ENCODE measurements at places on chromosomes 3 and 15.
A peak's percentile ranks its signal among the peaks of the same experiment; 100 is the strongest.

GRCh38 chr3:119700269-119700919 is 2.4 kb upstream of the CFAP91 start:
- DNase-seq = no peak

DNA sequence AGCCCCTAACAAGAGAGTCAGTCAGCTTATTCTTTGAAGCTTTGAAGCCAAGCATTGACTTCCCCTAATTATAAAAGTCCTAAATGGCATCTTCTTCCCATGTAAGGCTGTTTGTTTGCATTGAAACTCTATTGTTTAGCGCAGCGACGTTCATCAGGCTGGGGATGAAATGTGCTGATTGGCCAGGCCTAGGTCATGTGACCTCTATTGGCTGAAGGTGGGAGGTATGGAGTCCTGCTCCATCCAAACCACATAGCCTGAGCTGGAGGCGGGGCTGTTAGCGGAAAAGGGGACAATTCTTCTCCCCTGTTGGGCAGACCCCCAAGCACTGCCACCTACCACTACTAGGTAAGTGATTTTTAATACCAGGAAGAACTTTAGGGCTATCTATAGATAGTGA is 145.3 kb upstream of the PRR23C start:
- DNase-seq = no peak

GRCh38 chr15:31499236-31499952 is 172.8 kb downstream of the KLF13 start:
- DNase-seq = no peak

GRCh38 chr3:50436114-50436674 is 67.2 kb downstream of the CACNA2D2 start:
- DNase-seq = no peak

DNA sequence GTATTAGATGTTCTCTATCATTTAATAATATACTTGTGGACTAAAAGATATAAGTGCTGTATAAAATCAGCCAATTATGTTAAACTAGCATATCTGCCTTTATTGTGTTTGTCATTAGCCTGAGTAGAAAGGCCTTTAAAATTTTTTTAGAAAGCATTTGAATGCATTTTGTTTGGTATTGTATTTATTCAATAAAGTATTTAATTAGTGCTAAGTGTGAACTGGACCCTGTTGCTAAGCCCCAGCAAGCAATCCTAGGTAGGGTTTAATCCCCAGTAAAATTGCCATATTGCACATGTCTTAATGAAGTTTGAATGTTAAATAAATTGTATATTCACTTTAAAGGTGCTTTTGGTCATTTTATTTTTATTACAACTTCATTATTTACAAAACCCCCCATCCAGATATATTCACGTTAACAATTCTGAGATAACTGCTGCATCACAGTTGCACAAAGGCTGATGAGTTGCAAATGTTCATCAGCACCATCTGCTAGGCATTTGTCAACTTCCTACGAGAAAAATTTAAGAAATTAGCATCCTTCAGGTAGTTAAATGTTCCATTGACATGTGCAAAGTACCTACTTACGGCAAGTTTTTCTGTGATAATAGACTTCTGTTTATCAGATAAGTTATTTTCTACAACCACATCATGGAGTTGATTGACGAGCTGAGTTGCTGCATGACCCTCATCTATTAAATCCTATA is 6.3 kb downstream of the EIF4A2 start:
- DNase-seq = no peak

GRCh38 chr15:63476229-63476632 is 28.2 kb upstream of the USP3 start:
- DNase-seq = no peak

- no peak for DNase-seq
These were observed 38.0 kb upstream of the MRPL3 start for GRCh38 chr3:131540821-131541220.

DNA sequence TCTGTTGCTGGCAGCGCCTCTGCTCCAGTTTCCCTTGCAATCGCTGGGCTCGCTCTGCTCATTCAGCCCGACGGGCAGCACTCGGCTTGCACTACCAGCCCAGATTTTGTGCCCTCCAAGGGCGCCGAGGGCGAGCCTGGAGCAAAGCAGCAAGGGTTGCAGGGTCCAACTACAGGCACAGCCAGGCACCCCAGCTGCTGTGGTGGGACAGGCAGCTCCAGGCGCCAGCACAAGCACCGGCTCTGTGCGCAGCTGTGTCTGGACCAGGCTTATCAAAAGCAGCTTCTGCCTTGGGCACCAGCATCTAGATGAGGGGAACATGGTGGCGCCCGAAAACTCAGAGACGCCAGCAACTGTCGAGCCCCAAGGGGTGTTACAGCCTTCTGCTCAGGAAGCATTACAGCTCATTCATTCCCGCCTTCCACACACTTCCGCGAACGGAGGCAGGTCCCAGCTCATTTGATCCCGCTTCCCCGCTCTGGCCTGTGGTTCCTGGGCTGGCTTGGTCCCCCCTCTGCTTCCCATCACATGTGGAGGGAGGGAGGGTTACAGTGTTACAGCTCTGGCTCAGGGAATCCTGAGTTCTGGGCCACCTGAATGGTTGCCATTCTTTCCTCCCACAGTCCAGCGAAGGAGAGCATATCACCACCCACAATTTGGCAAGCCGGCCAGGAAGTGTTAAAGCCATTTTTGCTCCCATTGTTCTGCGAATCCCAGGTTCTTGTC is 409.9 kb upstream of the ALCAM start:
- DNase-seq = no peak

GRCh38 chr3:171791692-171792076 is 18.6 kb downstream of the PLD1 start:
- no peak for DNase-seq

GRCh38 chr3:33047842-33048834 is 48.8 kb downstream of the GLB1 start:
- peak; percentile 16 for DNase-seq

DNA sequence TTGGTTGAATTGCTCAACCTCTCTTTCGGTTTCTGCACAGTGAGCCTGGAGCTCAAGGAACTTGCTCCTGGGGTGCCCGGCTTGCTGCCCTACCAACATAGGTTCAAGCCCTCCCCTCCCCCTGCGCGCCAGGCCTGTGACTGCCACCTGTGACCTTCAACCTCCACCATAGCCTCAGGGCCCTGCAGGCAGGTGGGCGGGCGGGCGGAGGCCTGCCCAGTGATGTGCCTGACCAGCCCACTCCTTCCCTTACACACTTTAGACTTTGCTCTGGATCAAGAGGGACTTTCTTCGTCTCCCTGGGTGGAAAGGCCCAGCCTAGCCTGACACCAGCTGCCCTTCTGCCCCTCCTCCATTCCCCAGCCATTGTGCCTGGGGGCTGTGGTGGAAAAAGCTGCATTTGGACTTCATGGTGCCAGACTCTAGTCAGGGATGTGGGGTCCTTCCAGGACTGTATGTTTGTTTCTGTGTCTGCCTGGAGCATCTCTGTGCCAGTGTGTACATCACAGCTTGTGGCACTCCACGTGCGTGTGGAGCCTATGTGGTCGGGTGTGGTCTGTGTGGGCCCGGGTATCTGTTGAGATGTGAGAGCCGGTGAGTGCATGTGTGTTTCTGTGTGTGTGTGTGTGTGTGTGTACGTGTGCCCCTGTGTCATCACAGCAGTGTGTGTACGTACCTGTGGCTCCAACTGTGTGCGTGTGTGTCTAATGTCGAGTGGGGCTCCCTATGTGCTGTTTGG is 9.5 kb downstream of the PRKCD start:
- DNase-seq = no peak

DNA sequence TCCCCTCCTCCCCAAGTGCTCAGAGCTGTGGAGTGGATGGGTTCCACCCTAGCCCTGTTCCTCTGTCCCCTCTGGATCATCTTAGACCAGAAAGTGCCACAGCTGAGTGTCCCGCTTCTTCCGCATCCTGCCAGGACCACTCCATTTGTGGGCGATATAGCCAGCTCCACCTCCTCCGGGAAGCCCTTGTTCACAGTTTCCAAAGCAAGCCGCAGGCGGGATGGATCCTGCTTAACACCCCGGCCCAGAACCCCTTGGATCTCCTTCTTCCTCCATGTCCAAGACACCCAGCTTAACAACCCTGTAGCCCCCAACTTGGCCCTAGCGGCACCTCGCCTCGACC is 490 bp upstream of the ALAS1 start:
- DNase-seq = no peak

- DNase-seq = no peak
These were observed 15.6 kb upstream of the UBE2Q2 start for GRCh38 chr15:75827691-75828090.

DNA sequence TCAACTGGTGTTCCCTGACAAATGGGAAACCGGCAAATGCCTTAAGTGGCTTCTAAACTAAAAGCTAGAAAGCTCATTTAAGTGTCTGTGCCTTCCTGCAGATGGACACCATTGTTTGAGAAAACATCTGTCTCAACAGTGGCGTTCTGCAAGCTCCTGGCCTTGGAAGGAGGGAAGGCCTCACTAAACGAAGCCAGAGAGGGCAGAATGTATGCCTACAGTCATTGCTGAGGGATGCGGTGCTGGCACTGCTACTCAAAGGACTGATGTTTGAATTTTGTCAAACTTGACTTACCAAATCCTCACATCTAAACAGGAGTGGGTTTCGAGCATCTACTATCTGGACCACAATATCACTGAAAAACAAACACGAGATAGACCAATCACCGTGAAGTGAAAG is 12.2 kb downstream of the LSG1 start:
- DNase-seq = no peak

DNA sequence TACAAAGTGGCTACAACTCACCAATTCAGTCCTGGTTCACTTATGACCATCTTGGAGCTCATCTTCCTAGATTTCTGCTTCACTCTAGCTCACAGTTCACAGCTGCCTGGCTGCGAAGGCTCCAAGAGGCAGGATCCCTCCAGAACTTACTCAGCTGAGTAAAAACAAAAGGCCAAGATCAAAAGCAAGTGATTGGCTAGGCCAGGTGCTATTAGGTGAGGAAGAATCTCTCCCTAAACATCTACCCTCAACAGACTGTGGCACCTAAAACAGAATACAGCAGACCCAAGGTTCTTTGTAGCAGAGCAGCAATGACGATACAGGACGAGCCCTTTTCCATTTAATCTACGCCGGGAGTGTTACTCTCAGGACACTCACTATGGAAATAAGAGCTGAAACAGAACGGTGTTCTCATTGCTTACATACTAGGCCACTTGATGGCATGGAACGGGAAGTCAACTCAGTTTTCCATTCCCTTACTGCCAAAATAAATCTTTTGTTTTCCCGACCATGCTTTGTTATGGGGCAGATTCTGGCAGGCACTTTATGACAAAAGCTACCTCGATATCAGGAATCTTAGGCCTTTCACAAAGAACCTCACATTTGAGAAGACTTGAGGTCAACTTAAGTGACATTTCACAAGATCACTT is 901 bp downstream of the ICE2 start:
- DNase-seq = no peak
